ENCODE measurements at places on chromosomes 2 and 18.

- no peak for DNase-seq
Observed at GRCh38 chr18:9804517-9805104, 81.2 kb upstream of the TXNDC2 start.

DNA sequence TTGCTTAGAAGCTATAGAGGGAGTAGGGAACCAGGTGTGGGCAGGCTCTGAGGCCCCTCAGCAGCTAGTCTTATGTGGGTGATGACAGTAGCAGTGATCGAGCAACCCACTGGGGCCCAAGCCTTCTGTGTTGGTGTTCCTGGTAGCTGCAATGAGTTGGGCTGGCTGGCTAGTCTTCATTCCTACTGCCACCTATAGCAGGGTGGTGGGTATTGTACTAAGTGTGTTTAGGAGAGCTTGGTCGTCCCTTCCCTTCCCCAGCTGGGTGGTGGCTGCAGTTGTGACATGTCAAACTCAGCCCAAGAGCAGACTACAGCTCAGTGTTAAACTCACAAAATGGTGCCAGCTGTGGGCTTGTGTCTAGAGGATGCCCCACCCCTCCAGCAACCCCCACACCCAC, 486.1 kb upstream of the UBE2E3 start:
- no peak for DNase-seq

DNA sequence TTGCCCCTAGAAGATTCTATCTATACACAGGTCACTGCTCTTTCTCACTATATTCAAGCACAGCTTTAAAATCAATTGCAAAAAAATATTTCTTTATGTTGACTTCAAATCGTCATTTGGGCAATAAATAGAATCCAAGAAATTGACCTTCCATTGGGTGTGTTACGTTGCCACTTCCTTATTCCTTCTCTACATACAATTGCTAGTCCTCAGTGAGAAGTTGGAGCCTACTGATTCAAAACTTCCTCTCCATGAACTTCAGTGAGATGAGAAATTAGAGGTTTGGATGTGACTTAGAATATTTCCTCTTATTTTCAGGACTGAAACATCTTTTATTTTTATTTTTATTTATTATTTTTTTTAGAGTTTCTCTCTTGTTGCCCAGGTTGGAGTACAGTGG, 40.3 kb downstream of the PMAIP1 start:
- no peak for DNase-seq

GRCh38 chr2:64980183-64980582, 9.0 kb upstream of the SLC1A4 start:
- no peak for DNase-seq
